ENCODE measurements at places on chromosomes 5 and 9.

- DNase-seq, result no peak
These were observed 13.3 kb upstream of the FEM1C start for GRCh38 chr5:115557667-115558387.

GRCh38 chr9:117135501-117136098 lies 279.3 kb downstream of the ASTN2 start:
- no peak for DNase-seq

- peak; percentile 35 for DNase-seq
These were observed at the start of gene PARP8 for GRCh38 chr5:50666261-50667022. TSS of gene PARP8 (plus strand) at chr5:50666637. CDS start at chr5:50667096, 459 bp downstream.

GRCh38 chr5:10479154-10479721 lies 37.6 kb downstream of the ROPN1L start:
- DNase-seq, result no peak

DNA sequence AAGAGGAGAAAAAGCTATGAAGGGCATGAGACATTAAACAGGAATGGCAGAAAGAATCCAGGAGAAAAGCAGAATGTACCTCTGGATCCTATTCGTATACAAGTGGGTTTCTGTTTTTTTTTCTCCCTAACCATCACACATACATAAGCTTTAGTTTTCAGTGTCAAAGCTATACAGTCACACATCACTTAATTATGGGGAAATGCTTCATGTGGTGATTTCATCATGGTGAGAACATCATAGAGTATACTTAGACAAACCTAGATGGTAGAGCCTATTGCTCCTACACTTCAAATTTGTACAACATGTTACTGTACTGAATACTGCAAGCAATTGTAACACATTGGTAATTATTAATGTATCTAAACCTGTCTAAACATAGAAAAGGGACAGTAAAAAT lies 290.6 kb downstream of the AOPEP start:
- DNase-seq, result no peak

DNA sequence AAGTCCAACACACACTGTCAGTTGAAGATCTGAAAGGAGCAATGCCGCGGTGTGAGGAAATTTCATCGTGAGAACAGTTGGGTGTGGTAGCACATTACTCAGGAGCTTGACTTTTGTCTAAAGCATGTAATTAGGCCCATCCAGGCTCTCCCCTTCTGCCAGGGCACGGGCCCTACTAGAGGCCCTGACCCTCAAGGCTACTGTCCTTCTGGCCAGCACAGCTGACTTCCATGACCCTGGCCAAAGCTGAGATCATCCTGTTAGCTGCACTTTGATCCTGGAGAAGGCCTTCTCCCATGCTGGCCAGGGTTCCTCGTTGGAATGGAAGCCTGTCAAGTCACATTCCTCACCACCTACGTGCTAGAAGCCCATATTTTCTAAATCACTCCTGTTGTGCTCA lies 77.8 kb upstream of the SLC1A3 start:
- DNase-seq, result no peak

- peak; percentile 21 for DNase-seq
These were observed 511 bp downstream of the ARL15 start for GRCh38 chr5:54309691-54310432.

- no peak for DNase-seq
These were observed 13.0 kb downstream of the SUSD3 start for GRCh38 chr9:93071464-93071863.
